Activated T-helper 9 cell treated with anti-CD3 and anti-CD28 coated beads, Interleukin-2, amount 50 U/mL, for 16 hours (primary cell): ENCODE measurements at places on chromosomes 7 and 10.

DNA sequence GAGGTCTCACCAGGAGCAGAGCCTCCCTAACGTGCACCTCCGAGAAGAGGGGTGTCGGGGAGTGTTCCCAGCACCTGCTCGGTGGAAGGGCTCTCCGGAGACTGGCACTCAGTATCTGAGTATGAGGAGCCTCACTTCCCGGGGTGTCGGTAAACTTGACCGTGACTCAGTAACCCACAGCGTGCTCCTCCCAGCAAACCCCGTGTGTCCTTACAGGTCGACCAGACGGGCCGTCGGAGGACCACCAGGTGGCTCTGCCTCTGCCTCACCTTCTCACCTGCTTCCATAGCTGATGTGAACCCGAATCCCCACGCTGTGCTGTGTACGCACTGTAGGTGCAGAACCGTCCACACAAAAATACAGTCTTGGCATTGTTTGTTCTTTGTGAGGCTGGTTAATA is 29.0 kb upstream of the KNDC1 start:
- no peak for DNase-seq

DNA sequence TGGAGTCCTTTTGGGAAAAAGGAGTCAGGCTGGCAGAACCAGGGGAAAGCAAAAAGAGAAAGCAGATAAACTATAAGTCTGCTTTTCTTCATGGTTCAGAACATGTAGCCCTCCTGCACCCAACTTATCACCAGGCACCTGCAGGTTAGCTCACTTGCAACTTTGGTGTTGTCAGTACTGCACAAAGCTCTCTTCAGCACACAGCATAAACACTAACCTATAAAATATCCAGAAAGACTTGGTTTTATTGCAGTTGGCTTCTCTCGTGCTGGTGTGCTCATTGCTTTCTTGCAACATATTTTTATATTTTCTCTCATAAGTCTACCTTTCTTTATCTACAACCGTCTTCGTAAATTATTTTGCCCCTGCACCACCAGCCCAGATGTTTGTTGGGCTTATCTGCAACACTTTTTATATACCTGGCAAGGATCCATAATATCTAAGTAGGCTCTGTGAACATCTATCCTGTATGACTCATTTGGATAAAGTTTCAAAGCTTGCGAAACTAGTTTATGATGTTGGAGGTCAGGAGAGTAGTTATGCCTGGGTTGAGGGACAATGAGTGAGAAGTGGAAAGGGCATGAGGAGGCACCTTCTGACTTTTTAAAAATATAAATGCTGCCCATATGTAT is 164.6 kb downstream of the ANKRD30A start:
- DNase-seq = no peak

GRCh38 chr10:113241599-113242360 is 291.7 kb downstream of the TCF7L2 start:
- DNase-seq = no peak

- no peak for DNase-seq
These were observed 108.2 kb downstream of the ANKRD61 start for GRCh38 chr7:6139189-6139996.

- no peak for DNase-seq
These were observed 476.2 kb upstream of the FZD8 start for GRCh38 chr10:36118314-36118713.

DNA sequence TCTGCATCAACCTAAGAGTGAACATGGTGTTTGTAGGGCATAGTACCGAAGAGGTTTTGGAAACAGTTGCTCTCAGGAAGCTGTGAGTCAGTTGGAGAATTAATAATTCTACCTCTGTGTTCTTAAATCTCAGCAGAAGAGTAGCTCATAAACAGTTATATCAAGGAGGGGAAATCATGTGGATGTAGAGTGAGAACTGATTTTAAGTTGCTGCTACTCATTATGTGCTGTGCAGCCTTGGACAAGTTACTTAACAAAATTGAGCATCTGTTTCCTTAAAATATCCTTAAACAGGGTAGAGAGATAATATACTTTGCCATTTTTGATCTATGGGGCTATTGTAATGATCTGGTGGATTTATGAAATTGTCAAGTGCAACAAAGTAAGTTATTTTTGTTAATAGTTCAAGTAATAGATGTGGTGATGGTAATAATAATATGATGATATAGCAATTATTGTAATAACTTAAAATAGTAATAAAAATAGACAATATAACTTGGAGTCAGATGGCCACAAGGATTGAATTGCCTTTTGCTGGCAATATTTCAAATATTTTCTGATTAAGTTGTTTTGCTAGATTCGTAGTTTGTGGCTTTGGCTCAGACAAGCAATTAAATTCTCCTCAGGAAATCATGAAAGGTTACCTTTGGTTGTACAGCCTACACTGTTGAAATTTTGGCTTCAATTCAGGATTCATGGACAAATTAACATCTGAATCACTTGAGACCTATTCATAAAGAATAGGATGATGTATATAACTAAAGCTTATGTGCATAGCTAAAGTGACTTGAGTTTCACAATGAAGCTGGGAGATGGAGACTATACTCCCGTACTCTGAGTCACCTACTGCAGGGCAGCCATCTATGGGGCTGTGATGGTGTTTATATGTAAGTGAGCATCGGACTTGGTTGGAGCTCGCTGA is 228.5 kb downstream of the CDK14 start:
- DNase-seq = no peak
